Large intestine (tissue), 12 donors: ENCODE measurements at places on chromosomes 16 and 17. TPM values are rescaled to one million over a fixed set of nuclear protein-coding genes. Genes with fewer than 3 reads are reported as not detected.

DNA sequence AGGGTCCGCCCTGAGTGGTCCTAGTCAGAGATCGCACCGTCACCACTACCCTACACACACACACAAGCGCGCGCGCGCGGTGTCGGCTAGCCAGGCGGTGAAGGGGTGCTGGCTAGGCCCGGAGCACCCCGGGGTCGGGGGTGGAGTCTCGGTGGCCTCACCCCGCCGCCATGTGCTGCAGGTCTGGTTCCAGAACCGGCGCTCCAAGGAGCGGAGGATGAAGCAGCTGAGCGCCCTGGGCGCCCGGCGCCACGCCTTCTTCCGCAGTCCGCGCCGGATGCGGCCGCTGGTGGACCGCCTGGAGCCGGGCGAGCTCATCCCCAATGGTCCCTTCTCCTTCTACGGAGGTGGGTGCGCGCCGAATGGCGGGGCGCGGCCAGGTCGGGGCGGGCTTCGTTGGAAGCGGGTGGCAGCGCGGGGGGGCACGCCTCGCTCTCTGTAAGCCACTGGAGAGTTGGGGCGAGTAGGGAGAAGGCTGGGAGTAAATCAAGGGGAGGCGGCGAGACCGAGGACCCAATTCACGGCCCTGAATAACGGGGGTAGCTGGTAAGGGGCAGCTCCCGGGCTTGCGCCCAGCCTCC is 4.8 kb downstream of the LHX1 start:
- DNase-seq: no peak

DNA sequence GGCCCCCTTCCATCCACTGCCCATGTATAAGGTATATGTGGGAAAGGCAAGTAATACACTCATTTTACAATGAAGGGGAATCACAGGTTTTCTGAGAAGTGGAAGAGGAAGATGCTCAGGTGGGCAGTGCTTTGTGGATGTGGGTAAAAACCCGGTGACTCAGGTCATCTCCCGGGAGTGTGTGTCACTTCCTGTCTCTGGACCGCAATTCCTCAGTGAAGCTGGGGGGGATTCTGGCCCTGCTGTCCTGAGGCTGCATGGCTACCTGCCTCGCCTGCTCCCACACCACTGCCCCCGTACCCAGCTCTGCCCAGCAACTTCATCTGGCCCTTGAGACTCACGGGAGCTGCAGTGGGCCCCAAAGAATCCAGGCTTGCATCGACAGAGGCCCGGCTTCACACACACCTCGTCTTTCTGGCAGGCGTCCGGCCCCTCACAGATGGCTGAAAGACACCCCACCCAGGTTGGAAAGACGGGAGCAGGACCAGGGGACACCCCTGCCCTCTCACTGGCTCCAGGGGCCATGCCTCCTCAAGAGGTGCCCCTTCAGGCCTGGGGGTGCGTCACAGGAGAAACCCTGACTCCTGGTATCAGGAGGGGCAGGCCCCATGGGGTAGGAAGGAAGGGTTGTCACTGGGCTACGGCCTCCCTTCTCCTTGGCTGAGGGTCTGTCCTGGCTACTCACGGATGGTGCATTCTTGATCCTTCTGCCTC is 882 bp downstream of the SCARF1 start:
- no peak for DNase-seq

GRCh38 chr16:84484579-84485254 is 19.7 kb downstream of the MEAK7 start:
- peak; percentile 31 for DNase-seq

SLFN14 gene
- polyA plus RNA-seq: 0.21 TPM

APRT gene
- polyA plus RNA-seq: 117 TPM

GRCh38 chr16:84532291-84532724 is 27.8 kb upstream of the MEAK7 start:
- DNase-seq: peak; percentile 33

- DNase-seq: no peak
Measured at GRCh38 chr17:4557626-4558346, 2.6 kb downstream of the GGT6 start.

KRTAP9-8 gene
- polyA plus RNA-seq: not detected

CMTM2 gene
- polyA plus RNA-seq: 0.25 TPM

ZNF213 gene
- 11.6 TPM for polyA plus RNA-seq

- DNase-seq: no peak
Measured at GRCh38 chr16:16830973-16831372, 452.0 kb downstream of the NPIPA7 start.

CDC27 gene
- 33.5 TPM for polyA plus RNA-seq

WNK4 gene
- polyA plus RNA-seq: 16.9 TPM

CSH1 gene
- polyA plus RNA-seq: 0.30 TPM

SLC12A3 gene
- polyA plus RNA-seq: 0.21 TPM

GRCh38 chr16:3193221-3194212 is 5.5 kb downstream of the OR1F1 start:
- DNase-seq: no peak

DNA sequence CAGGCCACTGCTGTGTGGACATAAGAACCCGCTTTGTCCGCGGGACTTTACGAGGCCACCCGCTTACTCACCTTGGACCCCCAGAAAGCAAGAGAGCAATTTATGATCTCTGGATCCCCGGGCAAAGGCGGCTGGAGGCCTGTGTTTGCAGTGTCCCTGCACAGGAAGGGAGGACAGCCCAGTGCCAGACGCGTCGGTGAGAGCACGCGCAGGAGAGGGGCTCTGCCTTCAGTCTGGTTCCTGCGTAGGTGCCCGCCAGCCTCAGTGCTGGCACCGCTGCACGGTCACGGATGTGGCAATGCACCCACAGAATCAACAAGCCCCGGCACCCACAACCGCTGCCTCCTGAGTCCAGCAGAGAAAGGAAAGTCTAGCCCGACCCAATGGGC is 248.4 kb downstream of the C16orf95 start:
- no peak for DNase-seq

- no peak for DNase-seq
Measured at GRCh38 chr17:28662527-28662829, 473 bp downstream of the SUPT6H start.

CD300LB gene
- polyA plus RNA-seq: 0.27 TPM

CA5A gene
- polyA plus RNA-seq: 0.03 TPM

GRCh38 chr16:76926595-76926994 is 264.4 kb upstream of the MON1B start:
- peak; percentile 4 for DNase-seq

DNA sequence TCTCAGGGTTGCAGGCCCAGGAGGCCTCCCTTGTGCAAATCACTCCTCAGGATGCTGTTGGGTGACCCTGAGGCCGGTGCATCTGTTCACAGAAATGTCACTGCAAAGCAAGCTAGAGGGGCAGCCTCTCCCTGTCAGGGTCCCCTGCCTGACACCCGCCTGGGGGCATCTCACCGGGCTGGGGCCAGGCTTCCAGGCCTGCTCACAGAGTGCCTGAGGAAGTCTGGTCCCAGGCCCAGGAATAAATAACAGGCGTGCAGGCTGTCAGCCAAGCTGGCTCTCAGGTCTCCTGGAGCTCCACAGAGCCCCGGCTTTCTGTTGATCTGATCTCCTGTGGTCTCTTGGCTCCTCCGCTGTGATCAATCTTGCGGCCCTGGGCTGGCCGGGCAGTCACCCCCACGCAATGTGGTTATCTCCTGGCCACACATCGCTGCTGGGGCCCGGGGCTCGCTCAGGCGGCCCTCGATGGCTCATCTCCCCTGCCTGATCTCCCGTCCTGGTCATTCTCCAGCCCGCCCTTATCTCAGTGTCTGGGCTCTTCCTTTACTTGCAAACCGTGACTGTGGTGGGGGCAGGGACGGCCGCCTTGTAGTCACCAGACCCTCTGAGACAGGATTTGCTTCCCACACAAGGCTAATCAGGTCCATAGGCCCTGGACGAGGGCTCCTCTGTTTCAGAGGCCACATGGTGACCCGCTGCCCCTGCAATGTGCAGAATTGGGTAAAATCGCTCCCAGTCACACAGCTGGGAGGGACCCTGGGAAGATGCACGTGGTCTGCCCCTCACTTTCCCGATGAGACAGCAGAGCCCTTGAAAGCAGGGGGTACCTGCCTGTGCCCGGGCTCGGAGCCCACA is 231.2 kb upstream of the GSE1 start:
- DNase-seq: no peak

DNA sequence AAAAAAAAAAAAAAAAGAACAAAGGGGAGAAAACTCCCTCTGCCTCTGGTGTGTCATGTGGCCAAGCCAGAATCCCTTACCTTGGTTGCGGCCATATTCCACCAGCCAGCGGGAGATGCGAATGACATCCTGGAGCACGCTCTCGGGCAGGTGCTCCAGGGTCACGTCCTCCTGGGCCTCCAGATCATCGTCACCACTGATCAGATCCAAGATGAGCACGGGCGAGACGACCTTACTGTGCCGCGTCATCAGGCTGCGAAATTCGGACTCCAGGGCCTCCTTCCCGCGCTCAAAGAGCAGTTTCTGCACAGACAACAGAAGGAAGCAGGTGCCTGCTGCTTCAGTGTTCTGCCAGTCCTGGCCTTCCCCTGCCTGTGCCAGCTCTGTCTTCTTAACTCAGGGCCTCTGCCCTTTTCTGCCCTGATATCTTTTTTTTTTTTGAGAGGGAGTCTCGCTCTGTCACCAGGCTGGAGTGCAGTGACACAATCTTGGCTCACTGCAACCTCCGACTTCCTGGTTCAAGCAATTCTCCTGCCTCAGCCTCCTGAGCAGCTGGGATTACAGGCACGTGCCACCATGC is 5.8 kb downstream of the EXOC7 start:
- peak; percentile 0 for DNase-seq

- DNase-seq: no peak
Measured at GRCh38 chr16:11372073-11372828, 27.0 kb downstream of the RMI2 start.

DNA sequence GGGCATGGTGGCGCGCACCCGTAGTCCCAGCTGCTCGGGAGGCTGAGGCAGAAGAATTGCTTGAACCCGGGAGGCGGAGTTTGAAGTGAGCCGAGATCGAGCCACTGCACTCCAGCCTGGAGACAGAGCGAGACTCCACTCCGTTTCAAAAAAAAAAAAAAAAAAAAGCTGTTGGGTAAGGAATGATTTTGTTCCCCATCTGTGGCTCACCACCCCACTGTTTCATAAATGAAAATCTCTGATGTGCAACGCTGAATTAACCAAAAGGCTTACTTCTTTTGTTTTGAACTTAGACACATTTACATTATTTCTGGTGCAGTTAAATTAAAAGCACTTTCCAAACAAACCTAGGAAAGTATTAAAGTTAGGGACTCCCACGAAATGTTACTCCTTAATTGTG is 1.2 kb upstream of the METTL9 start:
- no peak for DNase-seq

- no peak for DNase-seq
Measured at GRCh38 chr17:64773386-64773835, 111.3 kb upstream of the SMURF2 start.

DNA sequence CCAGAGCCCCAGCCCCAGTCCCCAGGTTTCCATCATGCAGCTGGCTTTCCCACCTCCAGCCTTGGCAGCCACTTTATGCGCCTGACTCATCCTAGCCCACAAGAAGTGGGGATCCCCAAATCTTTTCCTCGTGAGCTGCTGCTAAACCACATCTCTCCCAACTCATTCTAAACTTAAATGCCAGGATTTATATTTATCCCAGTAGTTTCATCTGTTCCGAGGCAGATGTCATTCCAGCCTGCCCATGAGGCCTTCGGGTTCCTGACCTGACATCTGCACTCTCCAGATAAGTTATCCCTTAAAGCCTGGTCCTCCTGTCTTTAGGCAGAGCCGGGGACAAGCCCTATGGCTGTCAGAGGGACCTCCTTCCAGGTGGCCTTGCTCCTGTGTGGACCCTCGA is 16.6 kb downstream of the PLXDC1 start:
- no peak for DNase-seq

ZACN gene
- 23.7 TPM for polyA plus RNA-seq

DNA sequence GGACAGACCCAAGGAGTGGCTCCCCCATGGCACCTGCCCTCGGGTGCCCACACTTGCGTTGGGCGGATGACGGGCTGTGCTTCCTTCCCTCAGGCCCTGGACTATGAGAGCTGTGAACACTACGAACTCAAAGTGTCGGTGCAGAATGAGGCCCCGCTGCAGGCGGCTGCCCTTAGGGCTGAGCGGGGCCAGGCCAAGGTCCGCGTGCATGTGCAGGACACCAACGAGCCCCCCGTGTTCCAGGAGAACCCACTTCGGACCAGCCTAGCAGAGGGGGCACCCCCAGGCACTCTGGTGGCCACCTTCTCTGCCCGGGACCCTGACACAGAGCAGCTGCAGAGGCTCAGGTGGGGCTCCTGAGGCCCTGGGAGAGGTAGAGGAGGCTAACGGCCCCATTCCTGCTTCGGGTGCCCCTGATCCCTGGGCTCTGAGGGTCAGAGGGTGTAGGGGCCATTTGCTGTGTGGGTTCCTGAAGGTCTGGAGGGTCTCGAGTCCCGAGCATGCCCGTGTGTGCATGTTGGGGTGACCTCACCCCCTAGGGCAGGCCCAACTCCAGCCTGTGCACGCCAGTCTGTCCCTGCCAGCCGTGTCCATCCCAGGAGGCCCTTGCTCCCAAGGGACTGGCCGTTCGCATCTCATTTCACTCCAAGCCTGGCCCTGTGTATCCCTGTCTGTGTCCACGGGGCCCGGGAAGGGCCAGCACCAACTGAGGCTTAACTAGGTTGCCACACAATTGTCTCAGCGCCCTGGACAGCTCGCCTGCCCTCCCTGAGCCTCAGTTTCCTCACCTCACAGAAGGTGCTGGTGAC is 10.0 kb downstream of the SLC22A31 start:
- DNase-seq: no peak

DNA sequence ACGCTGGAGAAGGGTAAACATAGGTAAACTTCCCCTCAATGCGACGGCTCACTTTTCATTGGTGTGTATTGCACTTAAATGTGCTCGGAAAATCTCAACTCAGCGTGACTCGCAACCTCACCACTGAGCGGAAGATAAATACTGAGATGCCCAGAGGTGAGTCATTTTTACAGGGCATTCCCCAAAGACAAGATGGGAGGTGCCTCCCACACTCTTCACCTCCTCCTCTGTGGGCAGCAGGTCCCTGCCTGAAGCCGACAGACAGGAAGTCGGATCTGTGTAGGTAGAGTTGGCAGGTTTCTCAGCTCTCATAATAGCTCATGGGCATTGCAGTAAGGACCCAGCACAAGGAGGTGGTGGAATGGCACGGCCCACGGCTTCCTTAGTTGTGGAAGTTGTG is 274.6 kb upstream of the HSBP1 start:
- no peak for DNase-seq

DNA sequence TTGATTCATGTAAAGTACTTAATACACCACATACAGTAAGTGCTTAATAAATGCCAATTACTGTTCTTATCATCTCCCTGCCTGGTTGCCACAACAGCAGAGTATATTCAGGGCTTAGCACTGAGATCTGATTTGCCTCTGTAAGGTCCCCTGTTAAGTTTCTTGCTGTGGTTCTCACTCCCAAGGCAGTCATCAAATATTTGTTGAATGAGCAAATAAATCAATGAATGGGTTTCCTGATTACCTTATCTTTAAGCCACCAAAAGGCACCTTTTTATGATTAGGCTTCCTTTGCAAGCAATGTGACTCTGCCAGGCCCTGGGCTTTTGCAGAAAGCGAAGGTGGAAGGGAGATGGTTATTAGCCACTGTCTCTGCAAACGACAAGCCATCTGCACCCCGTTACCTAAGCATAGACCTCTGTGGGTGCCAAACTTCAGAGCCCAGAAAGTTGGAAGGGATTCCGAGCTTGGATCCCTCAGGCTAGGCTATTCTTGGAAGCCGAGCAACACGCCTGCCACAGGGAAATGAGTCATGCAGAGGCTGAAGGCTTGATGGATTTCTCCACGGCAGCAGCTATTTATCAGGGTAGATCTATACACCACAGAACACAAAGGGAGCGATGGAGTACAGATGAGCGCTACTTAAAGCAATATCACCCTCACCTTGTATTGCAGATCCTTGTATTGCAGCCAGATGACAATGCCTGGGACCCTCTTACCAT is 102.0 kb downstream of the GRIN2A start:
- DNase-seq: peak; percentile 22

- no peak for DNase-seq
Measured at GRCh38 chr16:85728879-85729278, 22.0 kb downstream of the C16orf74 start.
